Stimulated activated CD8-positive, alpha-beta memory T cell treated with anti-CD3 and anti-CD28 coated beads, Interleukin-4, amount 100 ng/mL, for 24 hours (primary cell): ENCODE measurements at places on chromosomes 1 and 21.

- DNase-seq, result no peak
Measured at GRCh38 chr1:156745881-156746280, 5.0 kb upstream of the MRPL24 start.

DNA sequence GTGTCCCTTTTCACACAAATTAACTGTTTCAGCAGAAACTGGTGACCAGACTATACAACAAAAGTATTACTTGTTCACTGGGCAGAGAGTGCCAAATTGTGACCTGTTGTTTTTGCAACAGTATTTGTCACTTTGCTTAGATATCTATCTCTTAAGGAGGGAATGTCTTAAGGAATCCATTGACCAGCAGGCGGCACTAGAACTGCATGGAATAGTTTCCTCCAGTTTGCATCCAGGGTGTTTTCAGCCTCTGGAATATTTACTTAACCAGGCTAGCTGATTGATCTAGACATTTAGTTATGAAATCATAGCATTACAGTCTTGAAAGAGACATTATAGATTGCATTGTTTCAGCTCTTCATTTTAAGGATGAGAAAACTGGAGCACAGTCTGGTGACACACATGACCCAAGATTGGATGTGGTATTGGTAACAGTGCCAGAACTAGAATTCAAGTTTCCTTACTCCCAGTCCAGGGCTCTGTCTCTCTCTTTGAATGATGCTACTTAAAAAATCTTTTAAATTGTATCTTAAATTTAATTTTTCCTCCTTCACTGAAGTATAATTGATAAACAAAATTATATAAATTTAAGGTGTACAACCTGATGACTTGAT is 16.9 kb downstream of the RPTN start:
- no peak for DNase-seq

- DNase-seq, result no peak
Measured at GRCh38 chr1:218572050-218572449, 226.9 kb downstream of the TGFB2 start.

DNA sequence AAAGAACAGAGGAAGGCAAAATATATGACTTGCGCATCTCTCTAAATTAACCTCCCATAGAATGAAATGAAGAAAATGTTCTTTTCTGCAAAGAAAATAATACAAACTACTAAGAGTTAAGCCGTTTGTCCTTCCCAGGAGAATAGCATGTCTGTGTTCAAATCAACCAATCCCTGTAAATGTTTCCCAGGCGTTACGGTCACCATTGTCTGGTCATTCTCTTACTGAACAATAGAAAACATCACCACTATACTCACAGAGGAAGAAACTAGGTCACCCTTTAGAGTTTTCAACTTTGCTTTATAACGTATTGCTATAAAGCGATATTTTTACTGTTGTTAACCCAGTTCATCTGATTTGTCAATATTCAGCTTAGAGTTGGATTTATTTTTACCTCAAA is 34.1 kb downstream of the COL11A1 start:
- no peak for DNase-seq

DNA sequence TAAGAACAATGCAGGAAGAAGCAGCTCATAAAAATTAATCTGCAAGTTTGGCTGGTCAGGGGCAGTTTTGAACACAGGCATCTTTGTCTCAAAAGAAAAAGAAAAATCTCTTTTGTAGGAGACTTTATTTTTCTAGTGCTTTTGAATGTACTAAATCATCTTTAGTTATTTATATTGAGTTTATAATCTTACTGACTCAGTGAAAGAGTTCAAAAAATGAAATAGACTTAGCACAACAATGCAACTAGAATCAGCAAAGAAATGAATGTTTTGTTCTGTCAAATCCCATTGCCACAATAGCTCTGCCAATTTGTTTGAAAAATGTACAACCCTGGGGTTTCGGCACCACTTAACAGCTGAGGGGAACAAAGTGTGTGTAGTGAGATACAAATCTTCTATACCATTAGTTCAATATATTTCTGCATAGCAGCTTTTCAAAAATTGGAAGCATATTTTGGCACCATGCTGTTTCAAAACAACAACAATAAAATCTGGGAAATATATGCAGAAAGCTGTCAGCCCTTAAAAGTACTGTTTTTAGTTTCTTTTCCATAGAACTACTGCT is 1969.1 kb downstream of the MRPL39 start:
- DNase-seq, result no peak

DNA sequence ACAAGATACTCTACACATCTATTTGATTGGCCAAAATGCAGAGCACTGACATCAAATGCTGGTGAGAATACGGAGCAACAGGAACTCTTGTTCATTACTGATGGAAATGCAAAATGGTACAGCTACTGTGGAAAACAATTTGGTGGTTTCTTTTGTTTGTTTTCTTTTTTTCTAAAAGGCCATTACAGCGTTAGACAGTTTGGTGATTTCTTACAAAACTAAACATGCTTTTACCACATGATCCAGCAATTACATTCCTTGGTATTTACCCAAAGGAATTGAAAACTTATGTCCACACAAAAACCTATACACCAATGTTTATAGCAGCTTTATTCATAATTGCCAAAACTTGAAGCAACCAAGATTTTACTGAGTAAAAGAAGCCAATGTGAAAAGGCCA is 66.4 kb upstream of the FBXO28 start:
- no peak for DNase-seq

GRCh38 chr1:241776911-241777310 is 71.1 kb upstream of the EXO1 start:
- DNase-seq, result no peak

DNA sequence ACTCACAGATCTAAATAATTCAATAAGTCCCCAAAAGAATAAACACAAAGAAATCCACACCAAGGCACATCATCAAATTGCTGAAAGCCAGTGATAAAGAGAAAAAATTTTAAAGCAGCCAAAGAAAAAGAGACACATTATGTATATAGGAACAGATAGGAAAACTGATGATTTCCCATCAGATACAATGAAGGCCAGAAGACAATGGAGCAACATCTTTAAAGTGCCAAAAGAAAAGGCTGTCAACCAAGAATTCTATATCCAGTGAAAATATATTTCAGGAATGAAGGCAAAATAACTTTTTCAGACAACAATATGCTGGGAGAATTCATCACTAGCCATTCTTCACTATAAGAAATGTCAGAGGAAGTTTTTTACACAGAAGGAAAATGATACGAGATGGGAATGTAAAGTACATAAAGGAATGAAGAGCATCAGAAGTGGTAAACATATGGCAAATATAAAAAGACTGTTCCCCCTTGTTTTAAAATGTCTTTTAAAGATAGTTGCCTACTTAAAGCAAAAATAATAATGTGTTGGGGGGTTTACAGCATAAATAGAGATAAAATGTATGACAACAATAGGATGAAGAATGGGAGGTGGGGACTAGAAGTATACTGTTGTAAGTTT is 9.4 kb upstream of the MYOG start:
- DNase-seq, result no peak

GRCh38 chr1:61501971-61502916 is 222.7 kb downstream of the TM2D1 start:
- DNase-seq, result no peak

DNA sequence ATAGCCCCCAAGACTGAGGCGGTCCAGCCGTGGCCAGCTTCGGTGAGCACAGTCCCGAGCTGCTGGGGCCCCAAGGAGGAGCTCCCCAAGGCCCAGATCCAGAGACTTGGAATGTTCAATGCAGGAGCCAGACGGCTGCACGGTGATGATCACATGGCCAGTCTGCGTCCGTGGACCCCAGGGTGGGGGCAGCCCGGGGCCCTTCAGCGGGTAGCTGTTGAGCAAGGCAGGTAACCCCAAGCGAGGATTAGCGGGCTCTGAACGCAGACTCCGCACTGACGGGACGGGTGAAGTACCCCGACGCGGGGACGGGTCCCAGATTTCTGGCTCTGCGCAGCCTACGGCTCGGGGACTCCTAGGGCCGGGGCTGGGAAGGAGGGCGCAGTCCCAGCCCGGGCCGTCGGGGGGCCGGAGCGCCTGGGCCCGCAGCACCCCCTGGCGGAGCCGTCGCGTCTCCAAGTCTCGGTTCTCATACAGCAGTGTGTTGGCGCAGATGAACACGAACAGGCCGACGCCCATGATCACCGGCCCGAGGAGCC is 2.7 kb downstream of the TMEM200B start:
- peak; percentile 49 for DNase-seq

GRCh38 chr1:54819195-54819536 is 18.0 kb upstream of the TTC22 start:
- DNase-seq, result no peak
